ENCODE measurements at places on chromosomes 3 and 15.
A peak's percentile ranks its signal among the peaks of the same experiment; 100 is the strongest.

GRCh38 chr3:186368717-186369116, 6.7 kb upstream of the DGKG start:
- DNase-seq: no peak

GRCh38 chr3:23314981-23315762, 112.0 kb downstream of the UBE2E2 start:
- no peak for DNase-seq

- DNase-seq: peak; percentile 54
Measured at GRCh38 chr3:196186651-196187573, 24.3 kb downstream of the ZDHHC19 start.

DNA sequence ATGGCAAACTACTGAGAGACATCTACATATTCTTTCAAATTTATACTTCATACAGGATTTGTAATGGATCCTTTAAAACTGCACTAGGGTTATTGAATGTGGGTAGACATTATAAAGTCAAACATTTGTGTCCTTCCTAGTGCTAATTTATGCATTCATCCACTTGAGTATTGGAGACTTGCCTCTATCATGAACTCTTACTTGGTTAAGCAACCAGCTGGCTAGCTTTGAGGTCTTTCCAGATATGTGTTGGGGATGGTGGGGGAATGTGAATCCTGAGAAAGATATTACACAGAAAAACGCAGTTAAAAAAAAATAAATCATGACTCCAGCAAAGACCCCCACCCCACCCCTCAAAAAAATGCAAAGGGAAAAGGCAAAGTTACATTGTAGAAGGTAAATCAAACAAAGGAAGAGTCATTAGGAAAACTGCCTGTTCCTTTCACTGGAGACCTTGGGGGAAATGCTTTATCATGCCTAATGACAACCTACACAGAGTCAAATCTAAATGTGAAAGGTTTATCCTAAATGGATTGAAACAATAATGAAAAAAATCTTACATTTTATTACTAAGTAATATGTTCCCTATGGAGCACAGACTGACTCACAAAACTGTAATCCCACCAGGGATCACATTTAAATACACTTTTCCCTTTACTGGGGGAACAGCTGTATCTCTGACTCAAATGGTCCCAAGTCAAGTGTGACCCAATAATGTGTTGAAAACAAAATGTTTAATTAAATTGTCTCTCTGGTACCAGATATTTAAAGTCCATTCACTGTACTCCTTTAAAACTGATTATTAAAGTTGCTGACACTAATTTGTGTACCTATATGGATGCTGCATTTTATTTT, 522.3 kb downstream of the ROBO1 start:
- DNase-seq: no peak

DNA sequence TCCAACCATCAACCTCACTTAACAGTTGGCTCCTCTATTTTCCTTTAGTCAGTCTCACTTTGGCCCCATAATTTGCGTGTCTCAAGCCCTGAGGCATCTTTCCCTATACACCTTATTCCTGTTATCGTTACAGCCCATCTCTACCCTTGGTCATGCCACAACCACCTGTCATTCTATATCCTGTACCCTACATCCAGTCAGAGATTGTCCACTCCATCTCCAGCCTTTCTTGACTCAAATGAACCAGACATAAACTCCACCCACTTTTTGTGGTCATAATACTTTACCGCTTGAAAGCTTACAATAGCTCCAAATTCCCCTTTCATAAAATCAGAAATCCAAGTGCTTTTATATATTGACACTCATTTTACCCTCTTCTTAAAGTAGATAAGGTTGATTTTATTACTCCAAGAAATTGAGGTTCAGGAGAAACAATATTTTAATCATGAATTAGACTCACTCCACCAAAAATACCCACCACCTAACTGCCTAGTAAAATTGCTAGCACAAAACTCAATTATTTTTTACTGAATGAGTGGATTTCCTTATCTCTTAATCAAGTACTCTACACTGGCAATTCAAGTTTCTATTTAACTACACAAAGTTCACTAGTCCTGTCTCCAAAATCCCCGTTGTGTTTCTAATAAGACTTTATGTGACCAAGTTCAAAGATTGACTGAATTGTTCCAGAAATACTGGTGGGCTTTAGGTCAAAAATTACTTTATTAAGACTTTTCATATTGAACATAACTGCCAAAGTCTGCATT, 9.1 kb downstream of the CCR4 start:
- DNase-seq: no peak

- peak; percentile 28 for DNase-seq
Measured at GRCh38 chr3:126208606-126209256, 28.3 kb upstream of the ALDH1L1 start.

DNA sequence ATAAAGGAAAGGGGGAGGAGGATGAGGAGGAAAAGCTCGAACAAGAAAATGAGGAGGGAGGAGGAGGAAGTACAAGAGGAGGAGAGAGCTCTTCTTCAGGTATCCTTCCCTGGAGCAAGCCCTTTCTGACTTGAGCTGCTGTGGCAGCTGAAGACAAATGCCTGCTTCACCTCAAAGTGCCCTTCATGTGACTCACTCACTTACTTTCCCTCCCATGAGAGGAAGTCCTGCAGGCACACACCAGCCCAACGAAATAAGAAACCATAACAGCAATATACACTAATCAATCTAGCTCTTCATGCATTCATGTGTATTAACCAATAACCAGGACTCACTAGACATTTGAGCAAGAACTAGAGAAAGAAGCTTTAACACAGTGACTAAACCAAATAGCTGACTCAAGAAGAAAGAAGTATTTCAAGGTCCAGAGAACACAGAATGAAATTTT, 251.9 kb downstream of the IGSF11 start:
- DNase-seq: no peak

DNA sequence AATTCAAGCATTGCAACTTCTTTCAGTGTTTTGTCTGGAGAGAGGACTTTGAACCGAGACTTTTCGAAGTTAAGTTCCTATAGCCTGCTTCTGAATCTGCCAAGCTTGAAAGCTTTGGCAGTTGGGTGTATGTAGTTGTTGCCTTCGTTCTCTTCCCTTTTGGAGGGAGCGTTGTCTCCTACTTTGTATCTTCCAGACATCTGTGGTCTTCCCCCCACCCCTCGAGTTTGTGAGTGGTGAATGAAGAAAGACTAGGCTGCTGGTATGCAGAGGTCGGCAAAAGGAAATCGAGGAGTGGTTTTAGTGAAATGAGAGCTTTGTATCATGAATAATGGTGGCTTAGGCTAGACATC, 1.3 kb downstream of the CTNNB1 start:
- no peak for DNase-seq

All from NCI-H1694 treated with DMSO at 0.1 percent for 48 hours (cell line).